ENCODE measurements at places on chromosomes 6 and 20.

DNA sequence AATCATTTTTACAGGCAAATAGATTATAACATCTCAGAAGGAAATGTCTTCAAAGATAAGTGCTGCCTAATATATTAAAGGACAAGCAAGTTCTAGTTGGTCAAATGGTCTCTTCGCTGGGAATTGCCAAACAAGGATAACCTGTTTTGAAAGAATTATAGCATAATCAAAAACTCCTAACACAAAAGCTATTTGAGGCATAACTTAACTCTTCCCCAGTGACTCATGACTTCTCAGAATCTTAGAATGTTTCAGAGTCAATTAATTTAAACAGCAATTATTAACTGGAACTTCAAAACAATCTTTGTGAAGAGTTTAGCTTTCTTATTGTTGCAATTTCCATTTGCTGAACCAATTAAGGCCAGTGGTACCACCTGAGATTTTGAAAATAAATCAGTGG is 126.6 kb downstream of the MTFR2 start:
- DNase-seq = no peak

GRCh38 chr6:157090736-157091135 is 232.6 kb downstream of the TMEM242 start:
- no peak for DNase-seq

DNA sequence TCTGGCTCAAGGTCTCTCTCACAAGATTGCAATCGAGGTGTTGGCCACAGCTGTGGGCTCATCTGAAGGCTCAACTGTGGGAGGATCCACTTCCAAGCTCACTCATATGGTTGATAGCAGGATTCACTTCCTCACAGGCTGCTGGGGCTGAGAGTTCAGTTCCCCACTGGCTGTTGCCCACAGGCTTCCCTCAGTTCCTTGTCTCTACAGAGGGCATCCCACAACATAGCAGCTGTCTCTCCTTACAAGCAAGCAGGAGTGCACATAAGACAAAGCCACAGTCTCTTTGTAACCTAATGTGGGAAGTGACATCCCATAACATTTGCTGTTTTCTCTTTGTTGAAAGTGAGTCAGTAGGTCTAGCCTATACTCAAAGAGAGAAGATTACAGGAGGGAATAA is 14.0 kb downstream of the SPATS1 start:
- DNase-seq = no peak

DNA sequence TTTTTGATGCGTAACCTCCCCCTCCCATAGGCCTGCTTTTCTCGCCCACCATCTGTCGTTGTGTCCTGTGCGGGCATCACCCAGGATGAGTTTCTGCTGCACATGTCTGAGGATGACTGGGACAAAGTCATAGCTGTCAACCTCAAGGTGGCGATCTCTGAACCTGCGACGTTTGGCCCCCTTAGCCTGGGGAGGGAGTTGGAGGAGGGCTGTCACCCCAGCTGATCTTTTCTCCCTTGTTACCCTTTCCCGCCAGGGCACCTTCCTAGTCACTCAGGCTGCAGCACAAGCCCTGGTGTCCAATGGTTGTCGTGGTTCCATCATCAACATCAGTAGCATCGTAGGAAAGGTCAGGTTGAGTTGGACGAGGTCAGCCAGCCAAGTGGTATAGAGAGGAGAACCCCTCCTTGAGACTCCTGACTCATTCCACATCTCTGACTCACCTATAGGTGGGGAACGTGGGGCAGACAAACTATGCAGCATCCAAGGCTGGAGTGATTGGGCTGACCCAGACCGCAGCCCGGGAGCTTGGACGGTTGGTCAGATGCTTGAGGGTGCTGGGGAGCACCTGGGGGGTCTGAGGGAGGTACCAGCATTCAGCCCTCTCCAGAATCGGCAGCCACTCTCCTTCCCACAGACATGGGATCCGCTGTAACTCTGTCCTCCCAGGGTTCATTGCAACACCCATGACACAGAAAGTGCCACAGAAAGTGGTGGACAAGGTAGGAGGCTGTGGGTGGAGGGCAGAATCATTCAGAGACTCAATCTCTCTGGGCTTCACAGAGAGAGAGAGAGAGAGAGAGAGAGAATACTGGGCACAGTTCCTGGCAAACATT is 954 bp downstream of the HSD17B8 start:
- no peak for DNase-seq

DNA sequence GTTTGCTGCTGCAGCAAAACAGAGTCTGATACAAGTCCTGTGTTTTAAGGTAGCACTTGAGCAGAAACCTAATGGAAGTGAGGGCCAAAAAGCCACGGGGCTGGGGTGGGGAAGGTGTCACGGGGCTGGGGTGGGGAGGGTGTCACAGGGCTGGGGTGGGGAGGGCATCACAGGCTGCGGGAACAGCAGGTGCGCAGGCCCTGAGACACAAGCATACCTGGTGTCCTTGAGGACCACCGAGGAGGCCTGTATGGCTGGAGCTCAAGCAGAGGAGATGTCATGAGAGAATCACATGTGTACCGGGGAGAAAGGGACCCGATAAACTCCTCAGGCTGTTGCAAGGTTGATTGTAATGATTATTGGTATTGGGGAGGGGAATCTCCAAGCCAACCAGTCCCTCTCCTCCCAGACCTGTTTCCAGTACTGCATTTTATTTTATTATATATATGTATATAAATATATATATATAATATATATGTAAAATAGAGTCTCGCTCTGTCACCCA is 13.6 kb upstream of the SPO11 start:
- DNase-seq = no peak

DNA sequence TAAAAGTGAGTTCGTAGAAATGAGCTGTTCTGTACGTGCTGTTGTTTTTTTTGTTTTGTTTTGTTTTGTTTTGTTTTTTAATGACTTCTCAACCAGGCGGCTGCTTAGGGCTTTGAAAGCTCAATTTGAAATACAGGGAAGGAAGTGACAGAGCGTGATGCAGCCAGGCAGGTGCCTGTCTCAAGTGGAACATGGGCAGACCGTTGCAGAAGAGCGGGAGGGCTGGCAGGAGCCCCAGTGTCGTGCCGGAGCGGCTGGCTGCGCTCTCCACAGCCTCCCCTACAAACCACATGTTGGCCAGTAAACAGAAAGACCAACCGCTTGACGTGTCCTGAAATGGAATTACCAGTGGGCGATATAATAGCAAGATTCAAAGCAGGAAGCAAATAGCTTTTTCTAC is 164.9 kb upstream of the RREB1 start:
- DNase-seq = no peak

GRCh38 chr6:32105433-32105832 is 3.7 kb downstream of the TNXB start:
- DNase-seq = no peak

GRCh38 chr6:54519161-54519560 is 210.9 kb downstream of the TINAG start:
- no peak for DNase-seq

GRCh38 chr6:73308712-73309534 is 45.2 kb downstream of the DPPA5 start:
- DNase-seq = no peak

DNA sequence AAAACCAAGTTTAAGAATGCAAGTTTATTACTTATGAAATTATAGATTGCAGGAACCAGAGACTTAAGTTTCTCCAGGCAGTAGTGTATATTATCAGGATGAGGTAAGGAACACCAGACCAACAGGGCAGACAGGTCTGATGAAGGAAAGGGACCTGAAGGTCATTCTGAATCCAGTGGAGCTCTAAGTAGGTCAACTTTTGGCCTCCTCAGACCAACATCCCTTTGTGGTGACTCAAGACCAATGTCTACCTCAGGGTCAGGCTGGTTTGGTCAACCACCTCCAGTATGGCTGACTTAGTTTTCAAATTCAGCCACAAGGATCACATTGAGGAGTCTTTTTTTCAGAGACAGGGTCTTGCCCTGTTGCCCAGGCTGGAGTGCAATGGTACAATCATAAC is 38.7 kb upstream of the TFAP2A start:
- no peak for DNase-seq

- DNase-seq = no peak
Observed at GRCh38 chr6:40620574-40621240, 33.5 kb upstream of the LRFN2 start.

- DNase-seq = no peak
Observed at GRCh38 chr20:59039233-59039632, 3.4 kb downstream of the PRELID3B start.

DNA sequence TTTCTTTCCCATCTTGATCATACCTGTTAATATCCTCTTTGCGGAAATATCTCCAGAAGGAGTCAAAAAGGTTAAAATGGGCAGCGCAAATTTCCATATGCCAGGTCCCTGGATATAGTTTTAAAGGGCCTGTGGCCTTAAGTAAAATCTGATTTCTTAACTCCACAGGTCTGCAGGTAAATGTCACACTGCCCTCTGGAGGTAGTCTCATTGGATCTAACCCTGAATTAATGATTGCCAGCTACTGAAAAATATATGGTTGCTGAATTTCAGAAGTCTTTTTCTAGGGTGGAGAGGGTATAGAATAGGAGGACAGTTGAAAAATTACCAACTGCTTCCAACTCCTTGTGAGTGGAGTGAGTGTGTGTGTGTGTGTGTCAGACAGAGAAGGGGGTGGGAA is 8.5 kb downstream of the MOXD1 start:
- DNase-seq = no peak

- DNase-seq = no peak
Observed at GRCh38 chr6:1697688-1698351, 88.1 kb downstream of the FOXC1 start.

DNA sequence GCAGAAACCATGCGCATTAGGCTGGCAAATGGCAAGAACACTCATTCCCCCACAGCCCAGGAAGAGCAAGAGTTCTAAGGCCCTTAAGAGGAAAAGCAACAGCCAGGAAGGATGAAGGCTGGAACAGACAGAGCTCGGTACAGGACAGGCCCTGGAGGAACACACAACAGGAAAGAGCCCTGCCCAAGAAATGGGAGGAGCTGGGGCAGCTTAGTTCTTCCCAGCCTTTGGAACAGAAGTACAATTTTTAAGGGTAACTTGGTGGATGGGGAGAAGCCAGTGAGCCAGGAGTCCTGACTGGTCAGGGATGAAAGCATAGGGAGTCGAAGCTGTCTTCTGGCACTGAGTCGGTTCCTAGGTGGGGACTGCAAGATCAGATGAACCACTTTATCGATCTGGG is 32.4 kb downstream of the OR2B2 start:
- no peak for DNase-seq

DNA sequence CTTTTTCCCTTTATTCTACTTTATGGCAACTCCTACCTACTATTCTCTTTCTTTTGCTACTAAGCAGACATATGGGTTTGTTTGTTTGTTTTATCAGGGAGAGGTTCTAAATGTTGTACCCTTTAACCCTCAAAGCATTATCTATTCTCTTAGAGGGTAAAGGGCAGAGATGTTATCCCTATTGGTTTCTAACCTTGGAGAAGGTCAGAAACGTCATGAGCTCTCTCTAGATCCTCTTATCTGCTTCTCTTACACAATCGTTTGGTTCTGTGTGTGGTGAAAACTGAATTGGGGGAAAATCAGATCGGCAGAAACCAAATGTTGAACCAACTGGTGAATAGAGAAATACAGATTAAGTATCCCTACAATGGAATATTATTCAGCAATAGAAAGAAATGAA is 6.4 kb upstream of the MPC1 start:
- no peak for DNase-seq

DNA sequence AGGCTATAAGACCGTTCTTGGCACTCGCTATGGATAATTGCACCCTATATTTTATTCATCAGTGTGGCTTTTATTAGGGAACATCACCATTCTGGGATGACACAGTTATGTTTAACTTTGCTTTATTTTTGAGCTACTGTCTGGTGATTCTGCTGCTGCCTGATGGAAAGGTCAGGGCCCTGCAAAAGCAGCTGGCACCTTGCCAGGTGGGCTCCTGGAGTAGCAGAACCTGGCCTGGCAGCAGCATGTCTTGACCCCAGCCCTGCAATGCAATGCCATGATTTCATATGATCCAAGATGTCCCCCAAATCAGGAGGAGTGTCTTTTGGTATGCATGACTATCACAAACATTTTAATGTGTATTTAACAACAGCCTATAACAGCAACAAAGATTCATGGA is 228.4 kb upstream of the RSPO3 start:
- DNase-seq = no peak

- no peak for DNase-seq
Observed at GRCh38 chr6:134686071-134686470, 263.8 kb downstream of the ALDH8A1 start.
